CD8-positive, alpha-beta memory T cell (primary cell): ENCODE measurements at places on chromosomes 7 and 10.

GRCh38 chr10:31219306-31219705, 99.7 kb upstream of the ZEB1 start:
- no peak for DNase-seq

GRCh38 chr10:8211631-8212030, 157.1 kb downstream of the GATA3 start:
- no peak for DNase-seq

DNA sequence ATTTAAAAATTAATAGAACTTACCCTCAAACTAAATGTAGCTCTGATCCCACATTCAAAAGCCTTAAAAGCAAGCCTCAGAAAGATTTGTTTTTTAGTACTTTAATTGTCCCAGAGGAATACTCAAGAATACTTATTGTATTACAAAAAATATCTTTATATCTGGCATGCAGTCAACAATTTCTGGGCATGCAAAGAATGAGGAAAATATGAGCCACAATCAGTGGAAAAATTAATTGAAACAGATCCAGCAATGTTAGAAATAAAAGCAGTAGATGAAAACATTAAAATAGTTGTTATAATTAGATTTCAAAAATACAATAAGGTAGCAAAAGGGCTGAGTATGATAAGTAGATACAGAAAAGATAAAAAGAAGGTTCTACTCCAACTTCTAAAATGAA, 154.7 kb downstream of the PON1 start:
- no peak for DNase-seq

DNA sequence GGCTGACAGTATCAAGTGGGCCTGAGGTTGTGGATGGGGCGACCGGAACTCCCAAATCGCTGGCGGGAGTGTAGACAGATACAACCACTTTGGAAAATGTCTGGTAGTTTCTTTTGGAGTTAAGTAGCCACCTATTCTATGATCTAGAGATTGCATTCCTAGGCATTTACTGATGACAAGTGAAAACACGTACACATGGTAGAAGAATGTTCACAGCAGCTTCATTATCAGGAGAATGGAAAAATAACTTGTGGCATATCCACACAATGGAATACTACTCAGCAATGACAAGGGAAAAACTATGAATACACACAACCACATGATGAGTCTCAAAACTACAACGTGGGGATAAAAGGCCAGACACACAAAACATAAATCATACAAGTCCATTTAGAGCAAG, 146.0 kb downstream of the MYOF start:
- no peak for DNase-seq

- DNase-seq: no peak
Measured at GRCh38 chr7:159042581-159043101, 102.0 kb downstream of the VIPR2 start.

- no peak for DNase-seq
Measured at GRCh38 chr7:143426479-143427142, 16.6 kb upstream of the TAS2R60 start.

DNA sequence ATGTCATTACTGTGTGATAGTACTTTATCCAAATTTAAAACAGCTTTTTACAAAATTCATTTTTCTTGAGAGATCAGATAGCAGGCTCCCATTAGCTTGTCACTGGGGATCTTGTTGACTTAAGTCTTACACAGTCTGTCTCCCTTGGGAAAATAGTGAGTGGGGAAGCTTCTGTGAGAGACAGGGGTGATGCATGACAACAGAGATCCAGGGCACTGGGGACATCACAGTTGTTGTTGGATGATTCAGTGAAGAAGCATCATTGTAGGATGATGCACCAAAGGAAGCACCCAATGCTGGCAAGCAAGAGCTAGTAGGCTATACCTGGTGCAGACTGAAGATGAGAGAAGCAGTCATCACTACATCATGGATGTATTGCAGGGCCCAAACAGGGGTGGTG, 284.7 kb downstream of the HDAC9 start:
- DNase-seq: no peak

DNA sequence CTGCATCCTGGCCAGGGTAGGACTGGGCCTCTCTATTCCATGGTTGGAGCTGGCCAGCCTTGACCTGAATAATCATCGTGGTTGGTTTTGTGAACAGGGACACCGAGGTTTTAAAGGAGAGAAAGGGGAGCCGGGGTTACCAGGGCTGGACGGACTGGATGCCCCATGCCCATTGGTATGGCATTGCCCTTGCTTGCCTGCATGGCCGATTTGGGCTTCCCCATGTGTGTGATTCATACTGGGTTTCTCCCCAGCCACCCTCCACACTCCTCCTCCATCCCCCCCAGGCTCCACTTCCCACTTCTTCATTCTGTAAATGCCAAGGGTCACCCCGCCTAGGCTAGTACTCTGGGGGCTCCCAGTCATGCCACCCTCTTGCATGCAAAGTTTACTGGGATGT, 98.8 kb upstream of the MACROH2A2 start:
- no peak for DNase-seq

GRCh38 chr7:25288556-25289307, 60.4 kb upstream of the NPVF start:
- DNase-seq: no peak

GRCh38 chr10:12588091-12588860, 238.9 kb downstream of the CAMK1D start:
- DNase-seq: peak; percentile 14

- DNase-seq: no peak
Measured at GRCh38 chr10:7794251-7795026, 6.5 kb downstream of the ATP5F1C start.

DNA sequence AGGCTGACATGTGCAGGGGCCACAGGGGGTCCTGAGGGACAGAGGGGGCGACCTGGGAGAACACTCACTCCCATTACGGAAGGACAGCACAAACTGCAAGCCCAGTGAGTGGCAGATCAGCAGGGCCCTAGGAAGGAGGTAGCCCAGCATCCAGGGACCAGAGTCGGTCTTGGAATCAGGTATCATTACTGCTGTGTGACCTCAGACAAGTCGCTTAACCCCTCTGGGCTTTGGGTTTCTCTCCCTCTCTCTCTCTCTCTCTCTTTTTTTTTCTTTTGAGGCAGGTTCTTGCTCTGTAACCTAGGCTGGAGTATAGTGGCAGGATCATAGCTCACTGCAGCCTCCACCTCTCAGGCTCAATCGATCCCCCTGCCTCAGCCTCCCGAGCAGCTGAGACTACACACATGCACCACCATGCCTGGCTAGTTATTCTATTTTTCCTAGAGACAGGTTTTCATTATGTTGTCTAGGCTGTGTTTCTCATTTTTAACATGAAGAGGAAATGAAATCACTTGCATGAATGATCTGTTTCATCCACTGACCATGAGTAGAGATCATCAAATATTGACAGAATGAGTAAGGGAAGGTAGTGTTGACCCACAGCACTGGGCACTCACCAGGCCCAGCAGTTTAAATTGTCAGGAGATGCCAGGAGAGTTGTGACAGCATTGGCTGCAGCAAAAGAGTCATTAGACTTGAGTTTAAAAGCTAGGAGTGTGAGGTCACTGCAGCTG, 49.4 kb downstream of the BUB3 start:
- DNase-seq: no peak

DNA sequence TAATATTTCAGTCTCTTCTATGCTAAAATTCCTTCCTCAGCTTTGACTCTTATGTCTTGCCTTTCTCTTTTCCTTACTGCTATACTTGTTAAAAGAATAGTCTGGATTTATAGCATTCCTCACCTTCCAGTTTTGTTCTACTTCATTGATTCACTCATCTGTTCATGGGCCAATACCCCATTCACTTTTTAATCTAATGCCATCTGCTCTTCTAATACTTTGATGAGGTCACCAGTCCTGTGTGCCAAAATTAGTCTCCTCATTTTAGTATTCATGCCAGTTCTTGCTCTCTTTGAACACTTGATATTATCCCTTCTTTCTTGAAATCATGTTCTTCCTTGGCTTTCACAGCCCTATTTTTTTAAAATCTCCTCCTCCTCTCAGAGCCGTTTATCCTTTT, 19.3 kb downstream of the STK17A start:
- no peak for DNase-seq

GRCh38 chr10:79176052-79176501, 107.3 kb downstream of the ZMIZ1 start:
- DNase-seq: no peak

DNA sequence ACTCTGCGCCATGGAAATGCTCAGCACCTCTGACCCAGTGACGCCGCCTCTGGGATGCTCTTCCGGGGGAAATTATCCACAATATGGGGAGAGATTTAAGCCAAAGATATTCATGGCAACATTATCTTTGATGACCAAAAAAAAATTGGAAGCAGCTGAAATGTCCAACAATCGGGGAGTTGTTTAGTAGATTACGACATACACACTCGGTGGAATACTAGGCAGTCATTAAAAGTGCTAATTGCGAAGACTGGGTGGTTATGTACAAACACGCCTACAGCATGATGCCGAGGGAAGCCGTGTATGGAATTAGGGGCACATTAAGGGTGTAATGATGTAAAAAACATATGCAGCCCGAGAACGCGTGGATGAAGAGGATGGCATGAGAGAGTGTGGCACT, 75.2 kb downstream of the UNCX start:
- DNase-seq: no peak

DNA sequence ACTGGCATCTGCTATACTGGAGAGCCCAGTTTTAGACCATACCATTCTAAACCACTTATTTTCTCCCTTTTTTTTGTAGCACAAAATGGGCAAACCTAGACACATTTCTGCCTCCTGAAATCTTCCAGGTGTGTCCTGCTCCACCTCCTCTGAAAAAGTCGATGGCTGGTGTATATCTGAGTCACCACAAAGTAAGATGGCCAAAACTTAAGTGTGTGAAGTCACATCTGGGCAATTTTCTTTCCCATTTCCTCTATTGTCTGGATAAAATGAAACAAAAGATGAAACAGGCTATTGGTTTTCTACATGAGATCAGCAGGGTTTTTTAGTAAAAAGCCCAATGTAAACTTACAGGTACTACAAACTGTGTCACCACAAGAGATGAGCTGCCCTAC, 65.5 kb downstream of the OSBPL3 start:
- no peak for DNase-seq

GRCh38 chr10:74924251-74924963, 98.0 kb downstream of the KAT6B start:
- no peak for DNase-seq

GRCh38 chr7:3187444-3188040, 113.5 kb upstream of the SDK1 start:
- DNase-seq: no peak

- no peak for DNase-seq
Measured at GRCh38 chr10:126895214-126895781, 9.9 kb upstream of the DOCK1 start.

DNA sequence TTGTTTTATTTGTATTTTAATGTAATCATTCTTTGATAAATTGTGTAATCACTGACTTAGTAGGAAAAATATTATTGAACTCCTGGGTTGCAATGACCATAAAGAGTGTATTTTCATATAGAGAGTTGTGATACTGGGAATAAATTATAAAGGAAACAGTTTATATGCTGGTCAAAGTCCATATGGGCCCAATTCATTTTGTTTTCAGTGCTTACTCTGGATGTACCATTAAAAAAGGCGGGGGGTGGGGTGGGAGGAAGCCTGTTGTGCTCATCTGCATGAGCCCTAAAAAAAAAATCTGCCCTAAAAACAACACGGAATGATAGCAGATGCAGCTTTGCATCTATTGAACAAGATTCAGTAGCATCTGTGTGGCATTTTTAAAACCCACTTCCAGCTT, 114.2 kb downstream of the BTRC start:
- DNase-seq: no peak

DNA sequence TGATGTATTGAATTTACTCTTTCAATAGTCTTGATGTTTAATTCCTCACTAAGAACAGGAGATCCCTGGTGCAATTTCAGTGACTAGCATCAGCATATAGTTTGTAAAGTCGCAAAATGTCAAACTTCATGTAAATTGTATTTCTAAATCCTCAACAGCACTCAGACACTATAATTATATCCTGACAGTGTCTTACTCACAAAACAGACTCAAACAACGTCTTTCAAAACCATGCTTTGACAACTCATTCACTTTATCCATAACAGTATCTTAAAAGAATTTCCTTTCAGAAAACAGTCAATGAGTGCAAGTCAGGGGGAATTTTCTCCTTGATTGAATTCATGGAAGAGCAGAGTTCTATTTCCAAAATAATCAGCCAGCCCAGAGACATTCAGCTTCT, 20.8 kb downstream of the BAMBI start:
- DNase-seq: no peak

DNA sequence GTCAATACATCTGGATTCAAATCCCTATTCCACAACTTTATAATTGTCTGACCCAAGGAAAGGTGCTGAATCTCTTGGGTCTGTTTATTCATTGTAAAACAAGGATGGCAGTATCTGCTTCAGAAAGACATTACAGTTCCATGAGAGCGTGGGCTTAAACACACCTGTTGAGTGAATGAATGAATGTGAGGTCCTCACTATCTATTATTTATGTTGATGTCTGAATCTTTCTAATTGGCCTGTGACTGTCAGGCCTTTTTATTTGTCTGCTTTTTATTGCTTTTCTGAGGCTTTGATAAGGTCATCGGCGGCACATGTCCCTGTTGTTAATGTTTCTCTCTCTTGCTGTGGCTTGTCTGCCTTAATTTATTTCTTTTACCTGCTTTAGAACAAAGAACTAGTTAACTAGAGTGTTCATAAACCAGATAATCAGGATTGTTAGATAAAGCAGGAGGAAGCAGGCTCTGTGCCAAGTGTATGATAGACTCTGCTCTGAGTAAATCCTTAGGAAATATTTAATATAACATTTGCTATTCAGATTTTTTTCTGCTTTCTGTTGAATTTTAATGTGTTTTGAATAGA, 42.3 kb upstream of the CYCS start:
- DNase-seq: no peak

GRCh38 chr7:6273380-6273837, 985 bp upstream of the CYTH3 start:
- DNase-seq: no peak

DNA sequence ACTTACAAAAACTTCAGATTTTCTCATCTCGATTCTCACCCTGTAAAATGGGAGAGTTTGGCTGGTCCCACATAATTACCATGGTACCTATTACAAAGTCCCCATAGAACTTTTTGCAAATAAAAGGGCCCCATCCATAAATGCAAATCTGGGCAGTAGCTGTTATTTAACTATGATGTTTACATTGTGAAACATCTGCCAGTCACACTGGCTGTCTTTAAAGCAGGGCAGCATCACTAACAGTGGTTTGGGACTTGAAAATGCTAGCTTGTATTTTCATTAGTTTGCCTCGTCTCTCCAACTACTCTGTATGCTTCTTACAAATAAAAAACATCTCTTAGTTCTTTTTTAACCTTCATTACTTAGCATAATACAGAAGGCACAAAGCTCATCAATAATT, 240.7 kb downstream of the FZD1 start:
- DNase-seq: no peak
